Smooth muscle cell of trachea (primary cell): ENCODE measurements at places on chromosomes 5 and 9. TPM values are rescaled to one million over a fixed set of nuclear protein-coding genes. Genes with fewer than 3 reads are reported as not detected.

ATP10B gene
- total RNA-seq: not detected in 2 replicates

PHF24 gene
- total RNA-seq: under 0.01 TPM in 1 of 2 replicates, not detected in the other

FTMT gene
- total RNA-seq: not detected in 2 replicates

BAAT gene
- not detected in 2 replicates for total RNA-seq

KIF20A gene
- total RNA-seq: 12.2 and 108 TPM in 2 replicates

SLC6A19 gene
- total RNA-seq: not detected in 2 replicates

NRG2 gene
- 0.66 and 0.73 TPM in 2 replicates for total RNA-seq

SPINK6 gene
- not detected in 2 replicates for total RNA-seq

PCDHGA5 gene
- total RNA-seq: 2.8 and 3.5 TPM in 2 replicates

PCDHA9 gene
- total RNA-seq: under 0.01 TPM in 2 replicates

SLC36A2 gene
- total RNA-seq: not detected in 2 replicates

ZNF483 gene
- total RNA-seq: 1.8 and 2.8 TPM in 2 replicates

SWI5 gene
- 44.3 and 46.5 TPM in 2 replicates for total RNA-seq

PCDHGC4 gene
- total RNA-seq: 4.5 and 6.0 TPM in 2 replicates

REEP5 gene
- 36.8 and 79.7 TPM in 2 replicates for total RNA-seq

ACSL6 gene
- total RNA-seq: 0.66 TPM in 1 of 2 replicates, not detected in the other

PDE8B gene
- under 0.01 TPM in 1 of 2 replicates, not detected in the other for total RNA-seq

TTC1 gene
- 41.0 and 54.1 TPM in 2 replicates for total RNA-seq

ADAMTS12 gene
- total RNA-seq: 8.9 and 12.1 TPM in 2 replicates

NR5A1 gene
- not detected in 2 replicates for total RNA-seq

ANKRD18A gene
- total RNA-seq: 7.0 TPM in 1 of 2 replicates, not detected in the other

DENND4C gene
- total RNA-seq: 96.6 and 103 TPM in 2 replicates

PCDHGB4 gene
- total RNA-seq: 21.5 and 38.4 TPM in 2 replicates

LHX3 gene
- total RNA-seq: under 0.01 TPM in 1 of 2 replicates, not detected in the other

LCP2 gene
- total RNA-seq: not detected in 2 replicates

BHMT2 gene
- 6.4 and 11.1 TPM in 2 replicates for total RNA-seq

CKS2 gene
- 45.5 and 242 TPM in 2 replicates for total RNA-seq

TAS2R1 gene
- total RNA-seq: not detected in 2 replicates

CENPK gene
- 2.8 and 20.9 TPM in 2 replicates for total RNA-seq

PHYHD1 gene
- total RNA-seq: 16.1 and 18.7 TPM in 2 replicates

CORO2A gene
- 0.15 and 0.33 TPM in 2 replicates for total RNA-seq

PCDHA11 gene
- total RNA-seq: 0.29 and 0.50 TPM in 2 replicates

SMARCA2 gene
- 79.2 and 98.6 TPM in 2 replicates for total RNA-seq

GFI1B gene
- 0.17 TPM in 1 of 2 replicates, not detected in the other for total RNA-seq

PCDHAC2 gene
- under 0.01 TPM in 1 of 2 replicates, not detected in the other for total RNA-seq

RNF180 gene
- total RNA-seq: 0.83 and 2.0 TPM in 2 replicates

CNTFR gene
- 0.44 TPM in 1 of 2 replicates, not detected in the other for total RNA-seq

SOHLH1 gene
- not detected in 2 replicates for total RNA-seq

ADGRD2 gene
- not detected in 2 replicates for total RNA-seq

EQTN gene
- not detected in 2 replicates for total RNA-seq

CA9 gene
- total RNA-seq: 2.3 and 5.8 TPM in 2 replicates

MAN1B1 gene
- 91.3 and 113 TPM in 2 replicates for total RNA-seq
